CD4-positive, alpha-beta T cell treated with Interleukin-17A for 4 hours (primary cell): ENCODE measurements at places on chromosomes 6 and 20.

DNA sequence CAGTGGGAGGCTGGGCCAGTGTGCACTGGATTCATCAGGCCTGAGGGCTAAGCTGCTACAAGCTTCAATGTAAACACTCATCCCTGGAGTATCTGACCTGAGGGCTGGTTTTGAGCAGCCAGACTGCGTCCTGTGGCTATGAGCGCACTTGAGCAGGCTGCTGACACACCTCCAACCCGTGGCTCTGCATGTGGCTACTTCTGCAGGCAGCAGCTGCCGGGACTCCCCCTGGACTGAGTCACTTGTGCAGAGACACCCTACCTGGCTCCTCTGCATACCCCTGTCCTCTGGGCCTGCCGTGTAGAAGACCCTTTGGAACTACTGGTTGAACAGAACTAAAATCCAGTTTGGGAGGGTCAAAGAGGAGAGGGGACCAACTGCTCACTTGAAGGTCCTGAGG is 172.0 kb downstream of the SCP2D1 start:
- no peak for DNase-seq

GRCh38 chr6:148758492-148758891 is 11.7 kb downstream of the UST start:
- no peak for DNase-seq

DNA sequence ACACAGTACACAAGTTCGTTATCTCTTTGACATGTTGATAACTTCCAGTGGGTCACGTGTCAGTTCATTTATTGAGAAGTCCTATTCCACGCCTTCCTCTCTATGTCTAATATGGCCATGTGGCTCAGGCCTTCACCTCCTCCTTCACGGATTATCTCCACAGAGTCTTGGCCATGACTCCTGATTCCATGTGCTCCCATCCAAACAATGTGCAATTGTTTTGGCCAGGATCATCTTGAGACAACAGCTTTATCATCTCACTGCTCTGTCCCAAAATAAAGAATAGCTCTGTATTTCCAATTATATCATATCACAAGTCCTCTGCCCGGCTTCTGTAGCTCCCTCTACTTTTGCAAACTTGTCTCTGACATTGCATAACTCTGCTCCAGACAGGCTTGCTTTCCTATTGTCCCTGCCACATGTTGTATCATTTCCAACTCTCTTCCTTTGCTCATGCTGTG is 11.1 kb upstream of the TXNDC5 start:
- no peak for DNase-seq

- no peak for DNase-seq
These were observed 81.3 kb upstream of the SPTLC3 start for GRCh38 chr20:12927489-12927888.

- DNase-seq: no peak
These were observed 34.2 kb downstream of the NHSL1 start for GRCh38 chr6:138465007-138465645.

GRCh38 chr6:70198785-70199184 is 104.1 kb downstream of the COL9A1 start:
- no peak for DNase-seq

GRCh38 chr6:13076575-13076974 is 251.8 kb downstream of the TBC1D7 start:
- no peak for DNase-seq

DNA sequence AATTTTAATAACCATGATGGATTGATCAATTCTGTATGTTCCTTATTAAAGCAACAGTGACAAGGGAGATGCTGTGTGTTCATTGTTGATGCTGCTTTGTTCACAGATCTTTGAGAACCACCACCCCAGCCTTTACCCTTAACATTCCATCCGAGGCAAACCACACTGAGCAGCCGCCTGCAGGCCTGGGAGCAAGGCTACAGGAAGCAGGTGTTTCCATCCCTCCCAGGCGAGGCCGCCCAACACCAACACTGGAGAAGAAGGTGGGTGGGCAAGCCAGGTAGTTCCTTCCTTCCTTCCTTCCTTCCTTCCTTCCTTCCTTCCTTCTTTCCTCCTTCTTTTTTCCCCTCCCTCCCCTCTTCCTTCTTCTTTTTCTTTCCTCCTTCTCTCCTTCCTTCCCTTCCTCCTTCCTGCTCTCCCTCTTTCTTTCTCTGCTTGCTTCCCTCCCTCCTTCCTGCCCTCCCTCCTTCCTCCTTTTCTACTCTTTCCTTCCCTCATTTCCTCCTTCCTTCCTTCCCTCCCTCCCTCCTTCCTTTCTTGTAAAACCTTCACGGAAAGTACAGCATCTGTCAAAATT is 13.7 kb downstream of the TTLL2 start:
- DNase-seq: no peak
